NCI-H1694 treated with DMSO at 0.1 percent for 48 hours (cell line): ENCODE measurements at places on chromosomes 3 and 15.

DNA sequence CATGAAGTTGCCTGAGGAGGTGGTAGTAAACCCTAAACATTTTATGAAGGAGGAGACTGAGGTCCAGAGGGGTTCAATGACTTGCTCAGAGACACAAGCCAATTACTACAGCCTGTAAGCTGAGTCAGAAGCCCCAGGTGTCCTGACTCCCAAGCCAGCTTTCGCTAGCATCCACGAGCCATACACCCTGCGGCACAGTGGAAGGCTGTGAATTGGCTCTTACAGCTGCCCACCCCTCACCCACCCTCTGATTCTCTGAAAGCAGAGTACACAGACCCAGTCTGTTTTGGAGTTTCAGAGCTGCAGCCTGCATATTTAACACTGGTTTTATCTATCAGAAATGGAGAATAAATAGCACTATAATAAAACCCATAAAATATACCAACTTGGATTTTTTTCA is 253.4 kb downstream of the IGSF11 start:
- no peak for DNase-seq

DNA sequence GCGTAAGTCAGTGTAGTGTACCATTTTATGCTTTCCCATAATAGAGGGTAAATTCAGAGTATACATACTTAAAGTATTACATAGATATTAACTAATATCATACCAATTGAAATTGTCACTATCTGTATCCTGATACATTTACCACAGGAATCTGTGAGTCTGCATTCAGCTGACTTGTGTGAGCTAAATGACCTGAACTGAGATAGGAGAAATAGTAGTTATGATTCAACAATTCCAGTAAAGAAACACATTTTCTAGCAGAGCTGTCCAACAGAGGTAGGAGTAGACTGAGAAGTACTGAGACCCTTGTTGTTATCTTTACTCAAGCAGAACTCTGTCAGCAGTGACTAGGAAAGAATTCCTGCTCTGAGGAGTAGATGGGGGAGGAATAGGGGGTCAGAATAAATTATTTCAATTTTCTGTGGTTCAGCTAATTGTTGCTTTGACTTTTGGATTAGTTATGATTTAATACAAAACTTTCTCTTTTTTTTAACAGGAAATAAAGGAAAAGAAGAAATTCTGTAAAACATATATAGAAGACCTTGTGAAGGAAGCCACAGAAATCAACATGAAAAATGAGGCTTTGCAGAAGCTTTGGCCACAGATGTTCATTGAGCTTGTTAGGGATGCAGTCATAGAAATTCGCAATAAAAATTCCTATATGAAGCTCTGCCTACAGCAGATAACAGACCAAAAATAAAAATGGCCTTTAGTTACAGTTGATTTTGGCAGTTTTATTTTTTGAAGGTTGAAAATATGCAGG is 66.2 kb upstream of the THSD4 start:
- no peak for DNase-seq

DNA sequence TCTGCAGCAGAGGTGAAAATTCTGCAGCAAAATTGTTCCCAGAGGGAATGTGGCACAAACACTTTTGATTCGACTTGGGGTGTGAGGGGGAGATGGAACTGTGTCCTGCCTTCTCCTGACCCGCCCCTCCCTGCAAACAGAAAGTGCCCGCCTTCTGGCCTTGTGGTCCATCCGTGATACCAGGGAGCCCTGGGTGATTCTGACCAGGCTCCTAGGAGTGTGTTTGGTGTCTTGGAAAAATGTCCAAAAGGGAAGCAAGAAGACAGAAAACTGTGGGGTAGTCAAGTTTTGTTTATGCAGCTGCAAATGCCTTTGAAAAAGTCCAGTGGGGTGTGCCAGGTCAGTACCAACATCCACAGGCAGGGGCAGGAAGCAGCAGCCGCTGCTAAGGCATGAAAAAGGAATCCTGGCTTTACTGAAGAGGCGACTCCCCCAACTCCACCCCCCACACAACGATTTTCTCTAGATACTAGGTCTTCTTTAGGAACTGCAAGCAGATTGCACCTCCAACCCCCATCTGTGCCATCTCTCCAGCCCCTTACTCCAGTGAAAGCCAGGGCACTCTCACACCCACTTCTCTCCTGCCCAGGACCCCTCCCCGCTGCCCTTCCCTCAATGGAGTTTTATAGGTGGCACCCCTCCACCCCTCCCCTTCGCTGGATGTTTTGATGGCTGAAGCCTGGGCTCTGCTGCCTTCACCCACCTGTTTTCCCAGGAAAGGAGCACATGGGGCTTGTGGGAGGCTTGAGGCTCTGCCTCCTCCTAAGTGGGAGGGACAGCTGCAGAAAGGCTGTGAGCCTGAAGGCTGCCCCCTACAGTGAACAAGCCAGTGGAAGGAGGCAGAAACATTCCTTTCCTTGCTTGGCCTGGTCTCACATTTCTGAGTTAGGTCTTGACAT is 82.4 kb upstream of the HERC1 start:
- DNase-seq, result no peak

DNA sequence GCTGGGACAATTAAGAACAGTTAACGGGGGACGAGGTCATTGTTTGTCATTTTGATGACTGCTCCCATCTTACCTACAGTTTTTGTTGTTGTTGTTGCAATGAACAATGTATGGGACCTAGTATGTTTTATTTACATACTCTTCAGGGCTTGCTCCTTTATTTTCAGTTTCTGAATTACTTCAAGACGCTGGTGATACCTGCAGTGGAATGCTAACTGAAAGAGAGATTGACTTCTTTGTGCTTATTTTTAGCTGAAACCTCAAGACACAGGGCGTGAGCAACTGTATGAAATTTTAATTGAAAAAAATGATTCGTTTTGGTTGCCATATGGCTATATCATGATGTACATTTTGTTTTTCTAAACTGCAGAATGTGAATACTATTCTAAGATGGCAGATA is 297.9 kb downstream of the EDEM1 start:
- DNase-seq, result no peak

- DNase-seq, result peak; percentile 8
These were observed 644 bp upstream of the NGLY1 start for GRCh38 chr3:25783661-25784512.

- no peak for DNase-seq
These were observed 4.7 kb upstream of the ARHGEF3 start for GRCh38 chr3:56806407-56806806.

GRCh38 chr15:84871428-84871985 is 13.0 kb upstream of the SLC28A1 start:
- DNase-seq, result no peak

- DNase-seq, result no peak
These were observed 954.5 kb downstream of the ZPLD1 start for GRCh38 chr3:103389356-103389755.

DNA sequence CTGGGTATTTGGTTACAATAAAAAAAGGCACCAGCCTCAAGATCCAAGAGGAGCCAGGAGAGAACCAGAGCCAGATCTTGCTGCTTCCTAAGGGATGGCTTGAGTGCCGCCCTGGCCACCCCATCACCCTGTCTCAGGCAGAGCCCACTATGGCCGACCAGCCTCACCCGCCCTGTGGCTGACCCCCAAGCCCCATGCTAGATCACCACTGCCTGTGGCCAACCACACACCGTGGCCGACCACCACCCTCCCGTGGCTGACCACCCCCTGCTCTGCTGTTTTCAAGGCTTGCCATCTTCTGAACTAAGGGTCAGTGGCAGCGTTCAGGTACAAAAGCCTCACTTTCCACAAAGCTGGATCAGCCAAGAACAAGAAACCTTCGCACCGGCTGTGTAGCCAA is 12.0 kb downstream of the CSPG5 start:
- DNase-seq, result no peak

GRCh38 chr15:34650177-34650576 is 66.7 kb upstream of the GOLGA8B start:
- DNase-seq, result no peak

DNA sequence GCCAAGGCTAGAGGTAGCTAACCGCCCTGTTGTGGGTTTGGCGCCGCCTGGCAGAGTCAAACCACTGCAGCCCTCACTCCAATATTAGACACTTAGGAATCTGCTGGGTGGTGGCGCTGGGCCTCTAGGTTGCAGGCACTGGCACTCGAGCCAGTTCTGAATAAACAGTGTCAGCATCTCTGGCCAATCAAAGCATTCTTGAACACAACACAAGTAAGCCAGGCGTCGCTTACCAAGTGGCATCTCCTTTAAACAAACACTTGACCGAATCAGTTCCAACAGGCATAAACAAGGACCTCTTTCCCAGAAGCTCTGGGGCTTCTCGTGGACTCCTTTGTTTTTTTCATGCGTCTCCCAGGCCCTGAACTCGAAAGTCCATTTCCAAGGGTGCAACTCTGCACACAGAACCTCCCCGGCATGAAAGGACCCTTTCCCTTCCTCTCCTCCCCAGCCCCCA is 82.3 kb downstream of the LRIG1 start:
- no peak for DNase-seq

- no peak for DNase-seq
These were observed 10.7 kb upstream of the CNTN6 start for GRCh38 chr3:1082108-1082507.

GRCh38 chr3:66480666-66481065 is 20.2 kb downstream of the LRIG1 start:
- DNase-seq, result no peak

DNA sequence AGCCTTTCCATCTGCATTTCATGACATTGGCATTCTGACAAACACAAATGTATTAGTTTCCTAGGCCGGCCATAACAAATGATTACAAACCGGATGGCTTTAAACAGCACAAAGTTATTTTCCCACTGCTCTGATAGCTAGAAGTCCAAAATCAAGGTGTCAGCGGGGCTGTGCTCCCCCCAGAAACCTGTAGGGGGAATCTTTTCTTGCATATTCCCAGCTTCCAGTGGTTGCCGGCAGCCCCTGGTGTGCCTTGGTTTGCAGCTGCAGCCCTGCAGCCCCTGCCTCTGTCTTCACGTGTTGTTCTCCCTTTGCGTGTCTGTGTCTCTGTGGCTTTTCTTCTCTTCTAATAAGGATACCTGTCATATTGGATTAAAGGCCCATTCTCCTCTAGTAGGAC is 79.0 kb upstream of the CDV3 start:
- DNase-seq, result no peak

DNA sequence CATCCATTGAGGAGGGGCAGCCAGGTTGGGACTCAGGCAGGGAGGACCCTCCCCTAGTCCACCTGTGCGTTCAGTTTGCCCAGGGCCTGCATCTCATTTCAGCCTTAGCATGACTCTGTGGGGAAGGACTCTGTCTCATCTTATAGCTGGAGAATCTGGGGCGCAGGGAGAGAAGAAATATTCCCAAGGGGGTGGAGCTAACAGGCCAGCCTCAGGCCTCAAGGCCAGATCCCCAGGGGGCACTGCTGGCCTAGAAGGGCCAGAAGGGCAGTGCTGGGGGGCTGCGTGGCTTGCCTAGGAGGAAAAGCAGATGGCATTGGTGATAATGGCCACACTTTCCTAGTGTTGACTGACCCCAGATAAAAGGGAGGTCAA is 10.9 kb downstream of the AMOTL2 start:
- DNase-seq, result no peak

DNA sequence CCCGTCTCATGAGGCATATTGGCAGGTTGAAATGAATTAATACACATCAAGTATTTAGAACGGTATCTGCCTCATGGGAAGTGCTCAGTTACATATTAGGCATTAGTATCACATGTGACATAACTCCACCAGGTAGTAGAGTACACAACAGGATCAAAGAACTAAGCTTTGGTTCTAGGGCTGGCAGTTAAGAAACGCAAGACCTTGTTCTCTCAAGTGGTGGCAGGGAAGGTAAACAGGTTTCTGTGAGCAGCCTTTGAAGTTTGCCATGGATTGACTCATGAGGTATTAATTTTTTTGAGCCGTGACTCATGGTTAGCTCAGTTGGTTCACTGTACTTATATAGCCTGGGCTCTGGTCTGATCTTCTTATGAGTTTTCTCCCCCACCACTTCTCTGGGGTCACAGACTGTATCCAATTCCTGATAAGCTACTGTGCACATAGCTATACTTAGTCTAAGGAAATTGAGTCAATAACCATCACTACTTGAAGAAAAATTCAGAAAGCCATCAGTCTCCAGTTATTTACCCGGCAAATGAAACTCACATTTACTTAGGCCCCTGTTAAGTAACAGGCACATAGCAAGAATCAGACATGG is 155.6 kb upstream of the STT3B start:
- DNase-seq, result no peak

- DNase-seq, result no peak
These were observed 21.6 kb upstream of the DUSP7 start for GRCh38 chr3:52077925-52078324.

DNA sequence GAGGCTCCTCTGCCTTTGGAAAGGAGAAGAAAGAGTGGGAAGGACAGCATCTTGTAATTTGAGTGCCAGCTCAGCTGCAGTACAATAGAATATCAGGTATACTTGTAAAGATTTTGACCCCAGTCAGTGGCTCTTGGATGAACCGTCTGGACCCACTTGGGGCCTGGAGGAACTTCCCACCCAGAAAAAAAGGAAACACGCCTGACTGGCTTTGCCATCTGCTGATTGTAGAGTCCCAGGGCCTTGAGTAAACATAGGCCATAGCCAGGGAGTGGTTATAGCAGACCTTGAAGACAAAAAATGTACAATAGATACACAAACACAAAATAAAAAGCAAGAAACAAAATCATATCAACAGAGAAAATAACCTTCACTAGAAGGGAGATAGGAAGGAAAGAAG is 112.1 kb downstream of the GOLIM4 start:
- DNase-seq, result no peak

- DNase-seq, result no peak
These were observed 85.4 kb upstream of the SUCLG2 start for GRCh38 chr3:67739851-67740250.

- no peak for DNase-seq
These were observed 602.9 kb downstream of the NTRK3 start for GRCh38 chr15:87653646-87654045.

GRCh38 chr3:48090166-48090939 is 74.1 kb upstream of the MAP4 start:
- no peak for DNase-seq

DNA sequence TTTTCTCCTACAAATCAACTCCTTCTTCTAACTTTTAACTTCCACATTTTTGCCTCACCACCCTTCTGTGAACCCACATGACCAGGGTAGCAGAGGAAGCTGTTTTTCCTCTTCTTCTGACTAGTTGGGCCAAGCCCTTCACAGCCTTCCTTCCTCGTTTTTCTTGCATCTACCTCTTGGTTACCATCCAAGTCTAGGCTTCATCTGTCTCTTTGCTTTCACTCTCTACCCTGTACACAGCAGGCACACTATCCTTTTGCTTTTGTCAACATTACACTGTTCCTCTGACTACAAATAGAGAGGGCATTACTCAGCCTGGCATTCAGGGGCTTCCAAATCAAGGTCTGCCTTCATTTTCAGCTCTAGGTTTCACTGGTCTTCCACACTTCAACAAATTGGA is 22.0 kb downstream of the SLC9A9 start:
- no peak for DNase-seq

DNA sequence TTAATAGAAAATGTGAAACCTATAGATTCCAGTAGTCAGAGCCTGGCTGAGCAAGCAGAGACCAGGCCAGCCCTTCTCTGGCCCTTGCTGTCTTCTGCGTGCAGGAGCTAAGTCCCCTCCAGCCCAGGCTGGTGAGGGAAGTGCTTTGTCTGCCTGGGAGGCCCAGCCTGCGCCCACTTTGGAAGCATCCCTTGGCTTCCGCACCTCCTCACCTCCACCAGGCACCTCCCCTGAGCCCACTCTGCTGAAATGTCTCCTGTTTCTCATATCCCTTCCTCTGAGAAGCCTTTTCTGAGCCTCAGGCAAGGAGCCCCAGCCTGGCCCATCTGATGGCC is 45.3 kb downstream of the ALDH1L1 start:
- DNase-seq, result no peak
